ENCODE measurements at places on chromosomes 11 and 22.
A peak's percentile ranks its signal among the peaks of the same experiment; 100 is the strongest.

GRCh38 chr11:6618117-6619003, 862 bp downstream of the TPP1 start:
- DNase-seq, result peak; percentile 89

- DNase-seq, result peak; percentile 41
Measured at GRCh38 chr11:127345819-127346459, 345.4 kb upstream of the KIRREL3 start.

DNA sequence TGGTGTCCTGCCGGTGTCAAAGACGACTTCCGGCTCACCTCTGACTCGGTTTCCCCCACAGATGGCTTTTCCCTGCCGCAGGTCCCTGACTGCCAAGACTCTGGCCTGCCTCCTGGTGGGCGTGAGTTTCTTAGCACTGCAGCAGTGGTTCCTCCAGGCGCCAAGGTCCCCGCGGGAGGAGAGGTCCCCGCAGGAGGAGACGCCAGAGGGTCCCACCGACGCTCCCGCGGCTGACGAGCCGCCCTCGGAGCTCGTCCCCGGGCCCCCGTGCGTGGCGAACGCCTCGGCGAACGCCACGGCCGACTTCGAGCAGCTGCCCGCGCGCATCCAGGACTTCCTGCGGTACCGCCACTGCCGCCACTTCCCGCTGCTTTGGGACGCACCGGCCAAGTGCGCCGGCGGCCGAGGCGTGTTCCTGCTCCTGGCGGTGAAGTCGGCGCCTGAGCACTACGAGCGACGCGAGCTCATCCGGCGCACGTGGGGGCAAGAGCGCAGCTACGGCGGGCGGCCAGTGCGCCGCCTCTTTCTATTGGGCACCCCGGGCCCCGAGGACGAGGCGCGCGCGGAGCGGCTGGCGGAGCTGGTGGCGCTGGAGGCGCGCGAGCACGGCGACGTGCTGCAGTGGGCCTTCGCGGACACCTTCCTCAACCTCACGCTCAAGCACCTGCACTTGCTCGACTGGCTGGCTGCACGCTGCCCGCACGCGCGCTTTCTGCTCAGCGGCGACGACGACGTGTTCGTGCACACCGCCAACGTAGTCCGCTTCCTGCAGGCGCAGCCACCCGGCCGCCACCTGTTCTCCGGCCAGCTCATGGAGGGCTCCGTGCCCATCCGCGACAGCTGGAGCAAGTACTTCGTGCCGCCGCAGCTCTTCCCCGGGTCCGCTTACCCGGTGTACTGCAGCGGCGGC, 5.5 kb downstream of the B3GNT6 start:
- DNase-seq, result peak; percentile 56

GRCh38 chr11:86523738-86524619, 148.4 kb downstream of the ME3 start:
- peak; percentile 84 for DNase-seq

- DNase-seq, result peak; percentile 45
Measured at GRCh38 chr11:62958547-62959421, 26.0 kb downstream of the SLC22A6 start.

DNA sequence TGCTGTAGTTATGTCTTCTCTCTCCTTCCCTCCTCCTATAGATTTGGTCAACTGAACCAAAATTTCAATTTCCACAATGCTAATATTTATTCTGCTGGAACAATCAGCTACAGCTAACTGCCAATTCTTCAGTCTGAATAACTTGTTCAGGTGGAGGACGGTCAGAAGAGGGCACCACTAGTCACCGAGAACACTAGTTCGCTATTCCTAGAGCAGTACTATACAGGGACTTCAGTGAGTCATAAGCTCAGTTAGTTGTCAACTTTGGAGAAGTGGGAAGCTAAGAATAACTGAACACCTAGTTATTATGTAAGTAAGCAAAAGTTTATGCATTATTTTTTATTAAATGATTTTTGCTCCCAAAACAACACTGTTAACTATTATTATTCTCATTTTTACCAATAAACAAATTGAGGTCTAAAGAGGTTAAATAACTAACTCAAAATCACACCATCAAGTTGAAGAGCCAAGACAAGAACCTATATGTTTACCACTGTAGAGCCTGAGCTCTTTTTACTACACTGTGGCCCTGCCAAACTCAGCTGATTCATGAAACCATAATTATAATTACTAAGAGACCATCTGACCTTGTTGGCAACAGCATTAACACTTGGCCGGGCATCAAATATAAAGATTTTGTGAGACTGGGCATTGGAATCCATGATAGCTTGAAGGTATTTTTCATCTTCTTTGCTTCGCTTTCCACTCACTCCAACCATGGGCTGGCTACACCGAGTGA, 59.0 kb downstream of the CEP57 start:
- DNase-seq, result peak; percentile 85

DNA sequence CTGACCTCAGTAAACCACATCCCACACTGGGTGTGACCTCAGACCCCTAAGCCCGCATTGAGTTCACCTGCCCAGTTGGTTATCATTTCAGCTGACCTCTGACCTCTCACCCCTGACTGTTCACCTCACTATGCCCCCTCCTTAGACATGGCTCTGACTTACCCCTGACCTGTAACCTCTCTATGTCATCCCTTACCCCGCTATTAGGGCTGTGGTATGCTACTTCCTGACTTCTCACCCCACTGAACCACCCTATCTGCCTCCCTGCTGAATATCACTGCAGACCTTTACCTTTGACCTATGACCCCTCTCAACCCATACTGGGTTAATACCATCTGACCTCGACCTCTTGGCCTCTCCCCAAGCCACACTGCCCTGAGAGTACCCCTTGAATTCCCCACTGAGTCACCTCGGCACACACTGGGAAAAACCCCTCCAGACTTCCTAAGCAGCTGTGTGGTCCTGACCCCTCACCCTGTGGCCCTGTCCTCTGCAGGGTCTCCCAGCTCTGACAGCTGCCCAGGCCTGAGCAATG, 8.3 kb downstream of the PLCB3 start:
- DNase-seq, result no peak

- no peak for DNase-seq
Measured at GRCh38 chr11:112507281-112507680, 246.6 kb upstream of the PLET1 start.

DNA sequence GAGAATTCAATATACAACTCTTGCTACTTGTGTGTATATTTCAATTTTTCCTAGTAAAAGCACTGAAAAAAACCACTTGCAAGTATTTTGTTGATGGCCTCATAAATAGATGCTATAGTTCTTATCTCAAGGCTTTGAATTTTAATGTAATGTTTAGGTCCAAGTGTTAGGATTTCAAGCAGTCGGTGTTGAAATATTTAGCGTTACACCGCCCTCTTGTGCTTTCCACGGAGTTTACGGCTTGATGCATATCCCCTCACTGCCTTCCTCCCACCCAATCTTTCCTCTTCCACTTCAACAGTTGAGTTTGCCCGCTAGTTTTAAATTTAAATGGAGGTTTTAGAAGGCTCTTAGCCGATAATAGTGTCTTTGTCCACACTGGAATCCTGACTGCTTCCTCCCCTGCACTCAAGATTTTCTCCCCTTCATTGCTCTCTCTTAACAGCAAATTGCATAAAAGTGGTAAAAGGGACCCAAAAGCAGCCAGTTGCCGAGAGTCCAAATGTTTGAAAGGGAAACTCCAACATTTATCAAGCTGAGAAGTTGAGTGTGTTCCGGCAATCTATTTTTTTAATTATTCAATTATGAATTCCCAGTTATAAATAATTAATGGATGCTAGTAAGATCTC, 25.9 kb upstream of the HTATIP2 start:
- peak; percentile 37 for DNase-seq

- no peak for DNase-seq
Measured at GRCh38 chr11:1351278-1351937, 38.3 kb upstream of the BRSK2 start.

- DNase-seq, result no peak
Measured at GRCh38 chr11:47376107-47376524, 2.2 kb downstream of the SPI1 start.

DNA sequence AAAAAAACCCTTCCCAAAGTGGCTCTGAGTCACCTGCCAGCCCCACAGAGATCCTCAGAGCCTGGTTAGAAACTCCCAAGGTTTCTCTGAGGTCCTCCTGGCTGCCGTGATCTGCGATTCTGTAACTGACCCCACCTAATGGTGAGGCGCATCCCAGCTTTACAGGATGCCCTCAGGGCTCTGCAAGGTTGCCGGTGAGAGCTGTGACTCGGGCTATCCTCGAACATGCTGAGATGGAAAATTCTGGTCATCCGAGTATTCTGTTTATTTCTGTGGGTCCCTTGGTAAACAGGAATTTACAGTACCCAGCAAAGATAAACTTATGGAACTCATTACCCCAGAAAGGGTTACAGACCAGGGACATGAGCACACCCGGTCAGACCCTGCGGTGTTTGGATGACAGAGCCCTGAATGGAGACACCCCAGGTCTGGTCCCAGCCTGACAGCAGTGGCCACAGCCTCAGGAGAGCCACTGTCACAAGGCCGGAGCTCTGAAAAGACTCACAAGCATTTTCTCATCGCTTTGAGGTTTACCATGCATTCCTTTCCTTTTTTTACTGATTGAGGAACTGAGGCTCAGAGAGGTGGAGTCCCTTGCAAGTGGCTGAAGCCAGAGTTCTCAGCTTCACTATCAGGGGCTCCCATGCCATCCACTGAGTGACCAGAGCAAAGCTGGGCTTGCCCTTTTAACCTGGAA, 22.2 kb downstream of the LIF start:
- no peak for DNase-seq

GRCh38 chr11:68312780-68313573, 586 bp downstream of the LRP5 start:
- DNase-seq, result no peak

- DNase-seq, result no peak
Measured at GRCh38 chr11:72950685-72951084, 136.5 kb downstream of the ATG16L2 start.

DNA sequence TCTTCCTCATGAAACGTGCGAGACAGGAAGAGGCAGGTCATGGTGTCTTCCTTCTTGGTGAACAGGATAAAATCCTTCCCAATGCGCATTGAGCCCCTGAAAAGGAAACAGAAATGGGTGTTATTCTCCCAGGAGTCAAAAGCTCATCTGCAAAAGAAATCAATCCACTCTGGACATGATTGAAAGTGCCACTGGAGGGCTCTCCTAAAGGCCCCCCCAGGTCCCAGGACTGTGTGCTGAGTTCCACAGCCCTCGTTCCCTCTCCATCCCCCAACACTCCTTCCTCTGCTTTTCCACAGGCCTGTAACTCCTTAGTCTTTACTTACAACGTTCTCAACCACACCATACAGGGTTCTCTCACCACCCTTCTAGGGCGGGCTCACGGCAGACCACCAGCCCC, 22.2 kb downstream of the MORC2 start:
- no peak for DNase-seq

DNA sequence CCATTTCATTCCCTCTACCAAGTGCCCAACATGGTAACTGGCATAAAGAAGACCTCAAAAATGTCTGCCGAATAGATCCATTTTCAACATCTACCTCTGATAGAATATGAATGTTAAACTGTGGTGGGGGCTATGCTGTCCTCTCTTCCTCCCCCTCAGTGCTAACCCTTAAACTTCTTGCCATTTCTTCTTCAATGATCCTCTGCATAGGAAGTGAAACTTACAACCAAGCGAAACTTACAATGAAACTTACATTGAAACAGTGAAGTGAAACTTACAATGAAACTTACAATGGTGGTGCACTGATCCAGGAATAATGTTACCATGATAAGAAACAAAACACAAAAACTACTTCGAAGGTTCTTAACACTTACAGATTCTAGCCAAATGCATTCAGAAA, 4.7 kb downstream of the RTCB start:
- no peak for DNase-seq

GRCh38 chr11:44824300-44824704, 97.5 kb downstream of the TSPAN18 start:
- no peak for DNase-seq

DNA sequence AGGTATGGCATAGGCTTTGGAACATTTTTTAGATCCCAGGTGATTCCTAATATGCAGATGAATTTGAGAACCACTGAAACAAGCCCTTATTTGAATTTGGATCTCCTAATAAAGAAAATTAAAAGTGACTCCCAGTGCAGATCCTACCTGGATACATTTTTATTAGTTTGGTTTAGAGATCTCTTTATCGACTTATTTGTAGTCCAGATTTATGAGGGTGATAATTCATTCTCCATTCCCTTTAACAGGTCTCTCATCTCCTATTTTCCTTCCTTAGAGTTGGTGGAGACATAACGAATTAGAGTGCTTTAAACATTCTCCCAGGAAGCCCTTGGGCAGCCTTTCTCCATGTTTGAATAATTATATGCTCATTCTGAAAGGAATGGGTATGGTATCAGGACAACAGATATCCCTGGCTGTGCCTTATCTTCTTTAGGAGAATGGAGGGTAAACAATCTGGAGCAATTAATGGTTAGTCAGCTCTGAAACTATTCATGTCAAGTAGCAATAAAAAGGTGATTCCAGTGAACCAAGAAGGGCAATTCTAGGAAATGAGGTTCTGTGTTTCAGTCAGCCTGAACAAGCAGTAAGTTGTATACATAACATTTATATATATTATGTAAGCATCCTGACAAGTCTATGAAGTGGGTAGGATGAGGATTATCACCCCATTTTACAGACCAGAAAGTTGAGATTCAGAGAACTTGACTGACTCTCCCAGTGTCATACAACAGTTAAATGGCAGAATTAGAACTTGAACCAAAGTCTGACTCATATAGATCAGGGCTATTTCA, 53.9 kb upstream of the RCE1 start:
- DNase-seq, result peak; percentile 2

- no peak for DNase-seq
Measured at GRCh38 chr11:132168344-132168981, 798.0 kb downstream of the NTM start.
